ENCODE measurements at places on chromosomes 13 and 19.
A peak's percentile ranks its signal among the peaks of the same experiment; 100 is the strongest.

DNA sequence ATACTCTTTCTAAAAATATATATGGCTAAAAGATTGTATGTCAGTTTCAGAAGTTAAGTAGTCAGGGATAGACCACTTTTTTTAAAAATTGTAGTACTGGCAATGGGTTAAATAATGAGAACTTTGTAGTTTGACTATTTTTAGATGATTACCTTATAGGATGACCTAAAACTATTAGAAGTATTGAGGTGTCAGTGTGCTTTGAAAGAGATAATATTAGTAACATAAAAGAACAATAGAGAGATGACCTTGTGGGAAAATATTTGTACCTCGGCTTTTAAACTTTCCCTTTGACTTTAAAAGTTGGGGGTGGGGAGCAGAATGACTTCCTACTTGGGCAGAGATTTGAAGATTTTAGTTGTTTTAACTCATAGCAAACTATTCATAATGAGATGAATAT is 48.3 kb downstream of the SLAIN1 start:
- DNase-seq = no peak

GRCh38 chr13:31725841-31726240 is 13.5 kb upstream of the RXFP2 start:
- no peak for DNase-seq

- DNase-seq = no peak
Observed at GRCh38 chr13:98922306-98922705, 55.6 kb downstream of the DOCK9 start.

- DNase-seq = no peak
Observed at GRCh38 chr19:34291235-34291634, 36.9 kb downstream of the GARRE1 start.

- DNase-seq = no peak
Observed at GRCh38 chr13:50388481-50388880, 373.2 kb downstream of the KCNRG start.

DNA sequence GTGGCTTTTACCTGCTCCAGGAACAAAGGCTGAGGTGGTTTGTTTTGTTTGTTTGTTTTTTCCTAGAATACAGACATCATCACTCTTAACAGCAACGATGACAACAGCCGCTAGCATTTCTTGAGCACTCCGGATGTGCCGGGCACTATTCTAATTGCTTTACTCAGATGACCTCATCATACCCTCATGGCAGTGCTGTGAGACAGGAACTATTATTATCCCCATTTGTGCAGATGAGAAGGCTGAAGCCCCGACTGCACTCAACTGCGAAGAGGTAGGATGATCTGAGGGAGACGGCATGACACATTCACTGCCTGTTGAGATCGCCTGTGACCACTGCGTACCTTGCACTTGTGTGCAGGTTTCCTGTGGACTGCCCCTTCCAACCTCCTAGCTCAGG is 66.5 kb downstream of the CCDC70 start:
- DNase-seq = peak; percentile 36

GRCh38 chr13:42996584-42996983 is 4.5 kb upstream of the EPSTI1 start:
- DNase-seq = no peak

DNA sequence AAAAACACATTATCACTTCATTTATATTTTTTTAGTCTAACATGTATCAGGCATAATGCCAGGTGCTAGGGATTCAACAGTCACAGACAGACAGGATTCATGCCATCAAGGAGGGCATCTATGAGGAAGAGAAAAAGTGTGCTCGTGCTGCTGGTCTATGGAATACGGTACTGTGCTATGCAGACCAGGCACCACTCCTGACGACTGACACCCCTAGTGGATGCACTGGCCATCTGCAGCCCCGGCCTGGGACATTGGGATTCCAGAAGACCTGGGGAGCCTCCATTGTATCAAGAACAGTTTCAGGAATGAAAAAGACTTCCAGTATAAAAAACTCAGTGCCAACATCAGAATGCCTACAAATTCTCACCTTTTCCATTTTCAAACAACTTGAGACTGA is 94.0 kb downstream of the KLF12 start:
- DNase-seq = no peak

GRCh38 chr19:12967907-12968306 is 1.5 kb upstream of the DAND5 start:
- no peak for DNase-seq

DNA sequence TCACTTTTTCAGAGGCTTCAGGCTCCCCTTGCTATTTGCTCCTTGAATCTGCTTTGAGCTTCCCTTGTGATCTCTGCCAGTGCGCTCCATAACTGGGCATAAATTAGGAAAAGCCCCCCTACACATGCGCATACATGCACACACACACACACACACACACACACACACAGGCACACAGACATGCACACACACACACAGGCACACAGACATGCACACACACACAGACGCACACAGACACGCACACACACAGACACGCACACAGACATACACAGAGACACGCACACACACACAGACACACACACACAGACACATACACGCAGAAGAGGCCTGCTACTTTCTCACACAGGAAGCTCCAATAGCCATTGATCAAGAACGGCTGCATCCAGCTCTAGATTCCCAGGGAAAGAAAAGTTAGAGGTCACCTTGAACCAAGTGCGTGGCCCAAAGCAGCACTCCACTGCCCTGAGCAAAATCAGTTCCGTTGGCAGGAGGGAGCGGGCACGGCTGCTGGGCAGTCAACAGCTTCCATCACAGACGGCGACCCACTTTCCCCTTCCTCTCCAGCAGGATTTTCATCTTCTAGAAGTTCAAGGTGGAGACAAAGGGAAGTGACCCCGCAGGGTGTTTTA is 145.6 kb downstream of the DPF1 start:
- no peak for DNase-seq

DNA sequence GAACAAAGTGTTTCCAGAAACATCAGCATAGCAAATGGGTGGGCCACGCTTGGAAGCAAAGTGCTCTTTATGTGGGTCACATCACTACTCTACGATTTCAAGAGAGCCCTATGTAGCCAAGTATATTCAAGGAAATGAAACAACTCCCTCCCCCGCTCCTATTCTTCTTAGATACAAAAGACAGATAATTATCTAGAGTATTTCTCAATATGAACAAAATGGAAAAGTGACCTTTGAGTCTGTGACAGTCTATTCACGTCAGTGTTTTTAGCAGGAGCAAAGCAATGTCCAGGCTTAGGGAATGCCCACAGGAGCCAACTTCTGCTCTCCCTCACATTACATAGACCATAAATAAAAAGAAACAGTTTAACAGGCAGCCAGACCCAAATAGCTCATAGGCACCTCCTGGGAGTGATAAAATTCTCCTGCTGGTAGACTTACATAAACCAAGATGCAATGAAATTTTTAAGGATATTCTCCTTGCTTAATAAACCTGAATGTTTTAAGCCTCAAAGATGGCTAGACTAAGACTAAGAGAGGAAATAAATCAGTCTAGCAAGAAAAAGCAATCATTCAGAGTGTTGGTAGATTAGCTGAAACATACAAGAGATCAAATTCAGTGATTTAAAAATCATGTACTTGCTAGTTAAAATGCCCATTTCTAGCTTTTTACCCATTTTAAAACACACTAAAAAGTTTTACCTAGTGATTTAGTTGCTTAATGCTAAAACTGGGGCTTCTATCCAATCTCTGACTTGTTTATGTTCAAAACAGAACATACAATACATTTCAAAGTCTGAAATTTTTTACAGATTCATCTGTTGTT is 182.8 kb downstream of the RGCC start:
- no peak for DNase-seq

- no peak for DNase-seq
Observed at GRCh38 chr13:46953941-46954340, 57.1 kb upstream of the HTR2A start.

DNA sequence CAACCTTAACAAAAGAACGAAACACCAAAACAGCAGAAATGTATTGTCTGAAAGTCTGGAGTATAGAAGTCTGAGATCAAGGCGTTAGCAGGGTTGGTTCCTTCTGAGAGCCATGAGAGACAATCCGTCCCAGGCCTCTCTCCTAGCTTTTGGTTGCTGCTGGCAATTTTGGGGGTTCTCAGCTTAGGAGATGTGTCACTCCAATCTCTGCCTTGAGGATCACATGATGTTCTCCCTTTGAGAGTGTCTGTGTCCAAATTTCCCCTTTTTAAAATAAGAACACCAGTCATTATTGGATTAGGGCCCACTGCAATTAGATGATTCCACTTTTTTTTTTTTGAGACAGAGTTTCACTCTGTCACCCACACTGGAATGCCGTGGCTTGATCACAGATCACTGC is 10.1 kb downstream of the KCNN1 start:
- no peak for DNase-seq

DNA sequence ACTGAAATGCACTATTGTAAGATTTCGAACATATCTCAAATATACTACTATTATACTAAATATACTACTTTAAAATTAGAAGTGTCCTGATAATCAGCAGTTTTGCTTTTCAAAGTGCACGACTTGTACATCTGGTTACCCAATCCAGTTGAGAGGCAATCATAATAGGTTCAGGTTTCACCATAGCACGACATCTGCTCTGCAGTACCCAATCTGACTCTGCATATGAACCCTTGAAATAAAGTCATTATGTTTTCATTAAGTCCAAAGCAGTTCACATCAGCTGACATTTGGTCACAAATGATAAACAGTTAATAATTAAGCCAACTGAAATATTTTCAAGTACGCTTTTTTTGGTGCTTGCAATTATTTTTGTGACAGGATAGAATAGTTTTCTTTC is 90.6 kb downstream of the PCDH9 start:
- no peak for DNase-seq

GRCh38 chr19:23787106-23787505 is 28.4 kb upstream of the ZNF681 start:
- DNase-seq = no peak

DNA sequence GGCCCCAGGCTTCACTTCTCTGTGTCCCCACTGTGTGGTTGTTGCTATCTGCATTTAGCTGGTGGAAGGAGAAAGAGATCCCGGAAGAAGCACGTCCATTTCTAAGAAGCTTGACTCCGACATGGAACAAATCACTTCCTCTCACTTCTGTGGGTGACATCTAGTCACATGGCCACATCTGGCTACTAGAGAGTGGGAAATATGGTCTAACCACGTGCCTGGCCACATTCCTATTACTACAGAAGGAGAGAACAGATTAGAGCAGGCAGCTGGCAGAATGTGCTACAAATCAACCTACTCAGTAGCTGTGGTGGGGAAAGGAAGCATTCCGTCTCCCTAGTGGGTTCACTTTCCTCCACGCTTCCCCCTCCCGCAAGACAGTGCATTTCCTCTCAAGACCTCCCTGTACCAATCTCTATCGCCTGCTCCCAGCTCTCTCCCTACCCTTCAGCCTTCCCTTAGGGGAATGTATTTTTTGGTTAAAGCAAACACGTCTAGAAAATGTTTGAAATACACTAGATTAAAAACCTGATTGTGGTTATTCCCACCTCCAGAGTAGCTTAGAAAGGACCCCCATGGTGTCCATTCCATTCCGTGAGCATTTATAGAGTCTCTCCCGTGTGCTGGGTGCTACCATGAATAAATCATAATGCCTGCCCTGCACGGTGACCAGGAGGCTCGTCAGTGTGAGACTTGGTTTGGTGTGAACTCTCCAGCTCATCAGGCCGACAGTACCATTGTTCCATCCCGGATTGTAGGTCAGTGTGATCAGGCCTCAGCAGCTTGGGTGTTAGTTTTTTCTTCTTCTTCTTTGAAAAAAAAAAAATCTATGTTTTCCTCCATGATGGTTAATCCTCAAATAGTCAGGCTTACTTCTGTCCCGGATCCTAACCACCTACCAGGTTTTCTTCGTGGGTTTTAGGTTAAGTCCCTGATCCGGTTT is 8.0 kb upstream of the AMER2 start:
- DNase-seq = no peak

- no peak for DNase-seq
Observed at GRCh38 chr19:55254625-55254977, 4.2 kb downstream of the PPP6R1 start.

DNA sequence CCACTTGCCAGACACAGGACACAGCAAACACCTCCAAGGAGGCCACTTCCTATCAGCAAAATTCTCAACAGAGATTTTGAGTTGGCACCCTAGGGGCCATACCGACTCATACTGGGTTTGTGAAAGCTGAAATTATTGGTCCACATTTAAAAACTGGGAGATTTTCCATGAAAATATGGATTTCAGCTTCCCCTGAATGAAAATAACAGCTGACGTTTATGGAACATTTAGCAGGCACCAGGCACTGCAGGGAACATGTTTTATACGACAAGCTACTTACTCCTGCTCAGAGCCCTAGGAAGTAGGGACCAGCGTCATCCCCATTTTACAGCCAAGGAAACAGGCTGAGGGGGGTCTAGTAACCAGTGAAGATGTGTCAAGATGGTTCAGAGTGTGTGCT is 169.3 kb downstream of the IER2 start:
- no peak for DNase-seq

DNA sequence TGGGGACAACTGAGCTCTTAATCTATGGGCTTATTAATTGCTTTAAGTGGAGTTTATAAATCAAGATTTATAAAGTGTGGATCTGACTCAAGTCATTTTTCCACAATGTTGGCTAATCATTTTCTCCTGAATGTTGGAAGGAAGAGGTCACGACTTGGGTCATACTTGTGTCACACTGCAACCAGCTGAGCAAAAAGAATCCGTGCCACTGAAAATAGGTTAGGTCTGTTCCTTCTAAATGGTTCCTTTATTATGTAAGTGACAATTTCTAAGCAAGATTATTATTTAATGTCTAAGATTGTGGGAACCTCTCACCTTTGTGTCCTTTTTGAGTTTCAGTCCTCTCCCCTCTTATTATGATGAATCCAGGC is 178.6 kb downstream of the SHISA2 start:
- DNase-seq = no peak

GRCh38 chr19:472005-472858 is 11.4 kb upstream of the SHC2 start:
- DNase-seq = no peak

GRCh38 chr19:39046037-39046821 is 13.9 kb upstream of the FBXO27 start:
- no peak for DNase-seq

DNA sequence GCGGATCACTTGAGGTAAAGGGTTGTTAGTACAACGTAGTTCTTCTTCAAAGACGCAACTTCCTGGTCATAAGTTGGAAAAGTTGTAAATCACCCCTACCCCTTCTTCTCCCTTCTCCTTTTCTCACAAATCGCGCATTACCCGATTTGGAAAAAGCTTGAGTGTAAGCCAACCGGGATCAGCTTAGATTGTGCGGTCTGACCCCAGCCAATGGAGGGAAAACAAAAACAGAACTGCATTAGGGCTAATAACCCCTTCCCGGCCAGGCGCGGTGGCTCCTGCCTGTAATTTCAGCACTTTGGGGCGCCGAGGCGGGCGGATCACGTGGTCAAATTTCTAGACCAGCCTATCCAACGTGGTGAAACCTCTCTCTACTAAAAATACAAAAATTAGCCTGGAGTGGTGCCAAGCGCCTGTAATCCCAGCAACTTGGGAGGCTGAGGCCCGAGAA is 806 bp downstream of the ZNF90 start:
- DNase-seq = no peak

Data from NCI-H2081 (cell line).